Activated naive CD8-positive, alpha-beta T cell treated with anti-CD3 and anti-CD28 coated beads, Interleukin-2, amount 10 ng/mL, durations not matched to agents 7 days and 5 days (primary cell): ENCODE measurements at places on chromosomes 7 and 10. TPM values are rescaled to one million over a fixed set of nuclear protein-coding genes. Genes with fewer than 3 reads are reported as not detected.

The NKX2-3 gene
- not detected for total RNA-seq

The PCLO gene
- total RNA-seq: not detected

The FAM25C gene
- not detected for total RNA-seq

The OR6B1 gene
- total RNA-seq: not detected

The KCND2 gene
- not detected for total RNA-seq

The RARRES2 gene
- total RNA-seq: not detected

- peaks cover 4% of the 10 kb centered on the region for H3K4me1 ChIP-seq
- peak overlapping the region; percentile 77 for H3K4me3 ChIP-seq
- peaks cover 6% of the 10 kb centered on the region for H3K27me3 ChIP-seq
- DNase-seq: no peak
- H3K36me3 ChIP-seq: no peaks in the 10 kb centered on the region
These were observed 842 bp upstream of the JAKMIP3 start for GRCh38 chr10:132064771-132065437.

- H3K36me3 ChIP-seq: no peaks in the 10 kb centered on the region
- peaks cover 2% of the 10 kb centered on the region for H3K27me3 ChIP-seq
- H3K27ac ChIP-seq: no peak overlapping the region
- H3K4me3 ChIP-seq: no peak overlapping the region
- H3K4me1 ChIP-seq: no peaks in the 10 kb centered on the region
- no peak for DNase-seq
These were observed 864.2 kb downstream of the REEP3 start for GRCh38 chr10:64385355-64385754.

DNA sequence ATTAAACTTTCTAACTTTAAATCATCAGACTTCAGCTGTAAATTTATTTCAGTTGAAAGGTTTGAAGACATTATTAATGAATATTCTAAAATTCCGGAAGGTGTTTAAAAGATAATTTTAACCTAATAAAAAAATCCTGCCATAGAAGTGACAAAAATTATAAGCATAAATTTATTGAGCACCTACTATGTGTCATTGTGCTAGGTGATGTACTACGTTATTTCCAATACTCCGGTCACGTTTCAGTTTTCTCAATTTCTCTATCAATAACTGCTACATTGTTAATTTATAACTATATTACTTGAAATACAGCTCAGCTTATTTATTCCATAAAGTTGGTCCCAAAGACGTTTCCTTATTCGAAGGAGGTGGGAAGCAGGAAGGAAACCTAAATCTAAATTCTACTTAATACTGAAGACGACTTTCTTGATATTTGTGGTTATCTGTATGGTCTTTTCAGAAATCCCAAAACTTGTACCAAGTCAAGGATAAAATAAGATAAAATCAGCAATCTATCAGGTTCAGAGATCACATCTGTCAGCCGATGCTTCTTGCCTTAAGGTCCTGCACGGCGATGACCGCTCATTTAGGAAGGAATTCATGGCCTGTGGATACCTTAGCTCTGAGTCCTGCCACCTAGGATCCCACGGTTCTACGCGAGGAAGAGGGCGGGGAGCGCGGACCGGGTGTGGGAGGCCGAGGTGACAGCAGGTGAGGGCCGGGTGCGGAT, 1.2 kb upstream of the ZEB1 start:
- H3K27me3 ChIP-seq: no peaks in the 10 kb centered on the region
- peak; percentile 73 for DNase-seq
- peak overlapping the region; percentile 99 for H3K27ac ChIP-seq

- H3K27me3 ChIP-seq: no peaks in the 10 kb centered on the region
- H3K4me1 ChIP-seq: peaks cover 11% of the 10 kb centered on the region
- peak overlapping the region; percentile 58 for H3K27ac ChIP-seq
- H3K36me3 ChIP-seq: no peaks in the 10 kb centered on the region
These were observed 16.3 kb upstream of the RNF216 start for GRCh38 chr7:5797716-5798115.

GRCh38 chr7:139647085-139647484, 123.6 kb downstream of the CLEC2L start:
- DNase-seq: no peak
- peaks cover 33% of the 10 kb centered on the region for H3K4me1 ChIP-seq
- H3K4me3 ChIP-seq: no peak overlapping the region
- H3K27me3 ChIP-seq: no peaks in the 10 kb centered on the region

DNA sequence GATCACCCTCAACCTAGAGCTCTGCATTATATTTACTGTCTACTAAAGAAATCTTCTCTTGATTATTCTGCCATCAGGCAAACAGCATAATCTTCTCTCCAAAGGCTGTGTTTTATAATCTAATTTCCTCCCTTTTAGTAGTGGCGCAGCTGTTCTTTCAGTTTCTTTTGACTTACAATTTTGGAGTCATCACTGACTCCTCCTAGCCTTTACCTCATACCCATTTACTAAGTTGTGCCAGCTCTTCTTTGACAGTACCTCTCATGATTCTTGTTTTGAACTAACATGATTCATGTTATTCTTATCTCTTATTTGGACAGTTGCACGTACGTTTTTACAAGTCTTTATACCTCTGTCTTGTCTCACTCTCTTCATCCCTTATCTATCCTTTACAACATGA, 113.0 kb downstream of the FOXP2 start:
- no peaks in the 10 kb centered on the region for H3K4me1 ChIP-seq
- no peaks in the 10 kb centered on the region for H3K27me3 ChIP-seq
- DNase-seq: no peak
- H3K36me3 ChIP-seq: no peaks in the 10 kb centered on the region

DNA sequence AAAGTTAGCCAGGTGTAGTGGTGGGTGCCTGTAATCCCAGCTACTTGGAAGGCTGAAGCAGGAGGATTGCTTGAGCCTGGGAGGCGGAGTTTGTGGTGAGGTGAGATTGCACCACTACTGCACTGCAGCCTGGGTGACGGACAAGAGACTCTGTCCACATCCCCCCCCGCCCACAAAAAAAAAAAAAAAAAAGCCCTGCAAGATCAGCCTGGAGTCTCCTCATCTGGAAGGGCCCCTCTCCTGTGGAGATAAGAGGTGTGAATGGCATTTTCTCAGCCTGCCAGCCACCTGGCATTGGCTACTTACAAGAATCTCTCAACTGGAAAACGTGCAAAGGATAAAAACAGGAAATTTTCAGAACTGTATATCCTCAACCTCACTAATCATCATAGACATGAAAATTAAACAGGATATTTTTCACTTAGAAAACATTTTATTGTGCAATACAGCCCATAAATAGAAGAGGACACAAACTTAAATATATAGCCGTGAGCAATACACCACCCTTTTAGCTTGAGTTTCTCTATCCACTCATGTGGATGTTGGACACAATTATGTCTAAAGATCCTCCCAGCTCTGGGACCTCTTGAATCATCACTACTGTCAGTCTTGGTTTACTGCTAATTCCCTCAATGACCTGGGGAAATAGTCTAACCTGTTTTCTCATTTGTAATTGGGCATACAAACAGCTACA, 11.3 kb upstream of the TSPAN15 start:
- no peak overlapping the region for H3K27ac ChIP-seq
- peaks cover 15% of the 10 kb centered on the region for H3K27me3 ChIP-seq
- no peaks in the 10 kb centered on the region for H3K36me3 ChIP-seq
- DNase-seq: no peak
- no peaks in the 10 kb centered on the region for H3K4me1 ChIP-seq
- no peak overlapping the region for H3K4me3 ChIP-seq
